ENCODE measurements at places on chromosomes 11 and 22.

GRCh38 chr22:49576241-49577141, 251.2 kb downstream of the BRD1 start:
- no peak for DNase-seq

DNA sequence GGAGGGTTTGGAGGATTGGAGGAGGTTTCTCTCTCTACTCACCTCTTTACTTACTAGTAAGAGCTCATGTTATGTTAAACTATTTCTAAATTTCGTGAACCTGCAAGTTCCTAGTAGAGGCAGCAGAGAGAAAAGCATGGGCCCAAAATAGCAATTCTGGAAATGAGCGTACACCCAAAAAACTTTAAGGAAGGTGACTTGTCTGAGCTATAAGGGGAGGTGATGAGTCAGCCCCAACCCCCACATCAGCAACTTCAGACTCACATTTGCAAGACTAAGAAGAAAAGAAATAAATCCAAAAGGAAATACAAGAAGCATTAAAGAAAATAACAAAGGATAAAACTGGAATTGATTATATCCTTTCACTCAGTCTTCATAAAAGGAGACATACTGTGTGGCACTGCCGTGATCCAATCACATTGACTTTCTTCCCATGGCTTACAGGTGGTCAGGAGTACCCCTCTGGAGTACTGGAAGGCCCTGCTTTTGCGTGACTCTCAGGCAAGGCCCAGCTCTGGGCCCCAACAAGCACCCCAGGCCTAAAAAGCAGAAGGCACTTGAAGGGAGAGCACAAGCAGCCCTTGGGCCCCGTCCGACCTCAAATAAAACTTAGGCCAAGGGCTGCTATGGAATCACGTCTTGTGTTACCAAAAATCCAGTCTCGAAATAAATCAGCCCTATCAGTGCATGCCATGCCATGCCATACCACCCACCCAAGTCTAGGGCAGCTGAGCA, 14.3 kb downstream of the PACSIN2 start:
- DNase-seq, result no peak

- DNase-seq, result no peak
These were observed 23.6 kb upstream of the ALX4 start for GRCh38 chr11:44333271-44334218.

DNA sequence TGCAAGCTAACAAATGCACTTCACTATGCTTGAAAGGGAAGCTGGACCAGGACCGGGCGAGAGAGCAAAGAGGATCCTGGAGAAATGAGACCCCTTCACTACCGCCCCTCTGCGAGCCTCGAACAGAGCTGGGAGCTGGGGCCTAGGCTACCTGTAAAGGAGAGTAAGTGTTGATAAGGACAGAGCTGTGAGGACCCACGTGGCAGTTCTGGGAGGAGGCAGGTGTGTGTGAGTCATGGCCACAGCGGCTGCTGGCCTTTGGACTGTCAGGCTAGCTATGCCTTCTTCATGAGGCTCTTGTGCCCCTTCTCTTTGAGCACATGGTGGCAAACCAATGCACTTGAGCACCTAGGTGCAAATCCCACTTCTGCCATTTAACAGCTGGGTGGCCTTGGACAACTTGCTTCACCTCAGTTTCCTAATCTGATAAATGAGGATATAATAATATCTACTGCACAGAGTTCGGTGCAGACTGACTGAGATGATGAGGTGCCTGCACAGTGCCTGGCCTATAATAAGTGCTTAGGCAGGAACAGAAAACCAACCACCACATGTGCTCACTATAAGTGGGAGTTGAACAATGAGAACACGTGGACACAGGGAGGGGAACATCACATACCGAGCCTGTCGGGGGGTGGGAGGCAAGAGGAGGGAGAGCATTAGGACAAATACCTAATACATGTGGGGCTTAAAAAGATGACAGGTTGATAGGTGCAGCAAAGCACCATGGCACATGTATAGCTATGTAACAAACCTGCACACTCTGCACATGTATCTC, 35.3 kb upstream of the KCNJ11 start:
- DNase-seq, result peak; percentile 80

DNA sequence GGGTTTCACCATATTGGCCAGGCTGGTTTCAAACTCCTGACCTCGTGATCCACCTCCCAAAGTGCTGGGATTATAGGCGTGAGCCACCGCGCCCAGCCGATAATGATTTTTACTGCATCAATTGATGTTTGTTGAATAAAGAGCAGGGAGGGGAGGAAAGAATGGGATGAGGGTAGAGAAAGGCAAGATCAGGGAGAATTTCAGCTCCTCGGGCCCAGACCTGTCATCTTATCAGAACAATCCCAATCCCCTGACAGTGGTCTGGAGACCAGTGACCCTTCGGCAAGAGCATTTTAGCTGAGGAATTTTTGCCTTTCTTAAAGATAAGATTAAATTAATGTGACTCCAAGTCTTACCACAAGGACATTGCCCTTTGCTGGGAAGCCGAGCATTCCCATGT, 15.0 kb upstream of the ANO1 start:
- DNase-seq, result no peak

DNA sequence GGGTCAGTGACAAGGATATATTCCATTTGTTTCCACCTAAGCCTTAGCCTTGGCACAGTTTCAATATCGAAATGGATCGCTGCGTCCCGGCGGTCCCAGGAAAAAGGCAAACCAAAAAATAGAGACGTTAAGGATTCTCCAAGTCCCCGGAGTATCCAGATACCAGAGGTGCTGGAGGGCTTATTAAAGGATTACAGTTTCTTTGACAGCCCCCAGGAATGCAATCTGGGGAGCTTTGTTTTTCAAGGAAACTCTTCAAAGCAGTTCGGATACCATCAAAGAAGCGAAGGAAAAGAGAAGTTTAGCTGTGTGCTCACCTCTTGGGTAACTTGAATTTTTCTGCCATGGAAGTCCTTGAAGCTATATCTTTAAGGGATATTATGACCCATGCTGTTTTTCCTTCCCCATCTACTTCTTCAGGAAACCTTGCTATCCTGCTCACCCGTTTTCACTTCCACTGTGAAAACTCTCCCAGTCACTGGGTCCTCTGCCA, 600 bp upstream of the GPR83 start:
- no peak for DNase-seq

Data from HT-29 (cell line).